ENCODE measurements at places on chromosomes 1 and 21.

- no peak overlapping the region for H3K4me3 ChIP-seq
- H3K4me1 ChIP-seq = no peaks in the 10 kb centered on the region
- no peak overlapping the region for H3K27ac ChIP-seq
- no peak for DNase-seq
- H3K36me3 ChIP-seq = no peaks in the 10 kb centered on the region
These were observed 303.6 kb downstream of the MATN1 start for GRCh38 chr1:30419831-30420230.

DNA sequence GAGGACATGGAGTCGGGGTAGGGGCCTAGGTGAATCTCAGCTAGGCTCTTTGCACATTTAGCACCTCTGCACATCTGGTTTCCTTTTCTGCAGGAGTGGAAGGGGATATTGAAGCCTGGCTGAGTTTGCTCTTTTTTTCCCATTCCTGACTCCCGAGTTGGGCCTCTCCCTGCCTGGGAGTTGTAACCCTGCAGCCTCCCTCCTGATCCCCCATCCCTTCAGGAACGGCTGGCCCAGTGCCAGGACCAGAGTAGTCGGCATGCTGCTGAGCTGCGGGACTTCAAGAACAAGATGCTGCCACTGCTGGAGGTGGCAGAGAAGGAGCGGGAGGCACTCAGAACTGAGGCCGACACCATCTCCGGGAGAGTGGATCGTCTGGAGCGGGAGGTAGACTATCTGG lies 836 bp downstream of the OLFML3 start:
- peaks cover 20% of the 10 kb centered on the region for H3K36me3 ChIP-seq
- no peak overlapping the region for H3K4me3 ChIP-seq
- peak overlapping the region; percentile 27 for H3K27ac ChIP-seq

- no peaks in the 10 kb centered on the region for H3K36me3 ChIP-seq
- H3K4me1 ChIP-seq = no peaks in the 10 kb centered on the region
- H3K4me3 ChIP-seq = no peak overlapping the region
These were observed 37.1 kb upstream of the MCOLN3 start for GRCh38 chr1:85085417-85085816.

DNA sequence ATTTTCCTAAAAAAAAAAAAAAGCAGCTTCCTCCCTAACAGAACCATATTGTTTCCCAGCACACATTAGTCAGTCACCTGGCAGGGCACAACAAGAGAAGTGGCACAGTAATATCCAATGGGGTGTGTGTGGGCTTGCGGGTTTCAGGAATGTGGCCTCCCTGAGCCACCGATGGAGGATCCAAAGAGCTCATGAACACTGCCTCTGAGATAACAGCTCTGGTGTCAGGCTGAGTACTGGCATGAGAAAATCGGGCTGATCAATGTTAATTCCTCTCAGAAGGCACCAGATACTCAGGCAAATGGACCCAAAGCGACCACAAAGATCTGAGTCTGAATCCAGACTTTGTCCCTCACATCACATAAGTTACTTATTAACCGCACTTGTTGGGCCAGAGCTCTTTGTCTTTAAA lies 2.2 kb upstream of the LYPD8 start:
- no peak overlapping the region for H3K27ac ChIP-seq
- H3K4me3 ChIP-seq = no peak overlapping the region
- no peaks in the 10 kb centered on the region for H3K4me1 ChIP-seq
- peaks cover 17% of the 10 kb centered on the region for H3K27me3 ChIP-seq
- DNase-seq = no peak

- DNase-seq = no peak
- H3K27ac ChIP-seq = no peak overlapping the region
- H3K36me3 ChIP-seq = no peaks in the 10 kb centered on the region
- peaks cover 3% of the 10 kb centered on the region for H3K27me3 ChIP-seq
These were observed 249.8 kb downstream of the NRIP1 start for GRCh38 chr21:14814991-14815390.

GRCh38 chr1:159071970-159072582 lies 4.5 kb downstream of the AIM2 start:
- peaks cover 69% of the 10 kb centered on the region for H3K36me3 ChIP-seq
- peak overlapping the region; percentile 81 for H3K27ac ChIP-seq
- DNase-seq = no peak
- no peaks in the 10 kb centered on the region for H3K27me3 ChIP-seq
- peaks cover 62% of the 10 kb centered on the region for H3K4me1 ChIP-seq

DNA sequence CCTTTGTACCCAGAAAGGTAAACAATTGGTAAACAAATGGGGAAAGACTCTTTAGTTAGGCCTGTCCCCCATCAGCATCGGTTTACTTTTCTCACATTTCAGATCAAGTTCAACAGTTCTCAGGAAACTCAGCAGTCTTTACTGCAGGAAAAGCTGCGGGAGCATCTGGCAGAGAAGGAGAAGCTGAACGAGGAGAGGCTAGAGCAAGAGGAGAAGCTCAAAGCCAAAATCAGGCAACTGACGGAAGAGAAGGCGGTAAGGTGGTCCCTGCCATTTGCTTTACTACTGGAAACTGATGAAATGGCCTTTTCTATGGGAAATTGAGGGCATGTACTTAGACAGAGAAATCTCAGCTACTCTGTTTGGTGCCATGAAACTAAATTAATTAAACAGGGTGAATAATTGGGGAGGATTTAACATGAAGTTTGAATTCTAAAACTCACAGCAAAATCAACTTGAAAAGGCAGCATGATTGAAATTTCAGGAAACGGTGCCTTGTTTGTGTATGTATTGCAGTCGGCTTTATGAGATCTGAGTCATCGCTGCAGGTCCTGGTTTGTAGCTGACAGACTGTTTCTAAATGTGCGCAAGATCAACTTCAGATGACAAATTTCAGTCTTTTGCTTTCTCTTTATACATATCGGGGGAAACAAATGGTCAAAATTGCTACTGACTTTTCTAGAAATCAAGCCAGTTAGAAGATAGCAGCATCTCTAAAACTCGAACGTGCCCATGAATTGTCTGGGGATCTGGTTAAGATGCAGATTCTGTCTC lies 67.9 kb upstream of the EFHD2 start:
- peaks cover 33% of the 10 kb centered on the region for H3K4me1 ChIP-seq
- peaks cover 44% of the 10 kb centered on the region for H3K27me3 ChIP-seq
- H3K27ac ChIP-seq = no peak overlapping the region
- no peak overlapping the region for H3K4me3 ChIP-seq
- no peaks in the 10 kb centered on the region for H3K36me3 ChIP-seq
- DNase-seq = no peak

DNA sequence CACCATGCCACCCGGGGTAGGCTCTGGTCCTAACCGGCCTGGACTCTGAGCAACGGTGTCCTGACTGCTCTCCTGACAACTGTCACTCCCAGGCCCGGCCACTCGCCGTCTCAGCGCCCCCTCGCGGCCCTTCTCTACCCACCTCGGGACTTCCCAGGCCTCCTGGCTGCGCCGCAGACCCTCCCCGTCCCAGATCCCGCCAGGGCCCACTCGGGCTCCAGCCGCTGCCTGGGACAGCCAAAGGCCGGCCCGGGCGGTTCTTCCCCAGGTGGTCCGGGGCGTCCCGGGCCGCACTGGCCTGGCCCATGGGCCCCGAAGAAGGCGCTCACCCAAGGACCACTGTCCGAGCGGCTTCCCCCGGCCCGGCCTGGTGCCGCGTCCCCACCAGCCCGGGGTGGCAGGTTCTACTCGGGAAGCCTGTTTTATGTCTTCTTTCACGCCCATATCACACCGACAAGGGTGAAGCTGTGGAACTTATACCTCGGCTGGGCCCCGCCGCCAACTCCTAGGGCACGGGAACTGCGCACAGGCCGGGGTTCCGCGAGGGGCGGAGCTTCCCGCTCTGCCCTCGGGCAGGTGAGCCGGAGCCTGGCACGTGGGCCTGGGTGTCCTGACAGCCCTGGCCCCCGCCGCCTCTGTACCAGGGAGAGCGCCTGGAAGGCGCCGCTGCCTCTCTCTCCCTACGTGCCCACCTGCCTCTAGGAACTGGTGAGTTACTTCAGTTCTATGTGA lies 138.3 kb downstream of the TTLL7 start:
- H3K36me3 ChIP-seq = no peaks in the 10 kb centered on the region
- peaks cover 10% of the 10 kb centered on the region for H3K27me3 ChIP-seq
- H3K27ac ChIP-seq = peak overlapping the region; percentile 81
- H3K4me1 ChIP-seq = peaks cover 17% of the 10 kb centered on the region
- DNase-seq = peak; percentile 86
- peak overlapping the region; percentile 74 for H3K4me3 ChIP-seq

DNA sequence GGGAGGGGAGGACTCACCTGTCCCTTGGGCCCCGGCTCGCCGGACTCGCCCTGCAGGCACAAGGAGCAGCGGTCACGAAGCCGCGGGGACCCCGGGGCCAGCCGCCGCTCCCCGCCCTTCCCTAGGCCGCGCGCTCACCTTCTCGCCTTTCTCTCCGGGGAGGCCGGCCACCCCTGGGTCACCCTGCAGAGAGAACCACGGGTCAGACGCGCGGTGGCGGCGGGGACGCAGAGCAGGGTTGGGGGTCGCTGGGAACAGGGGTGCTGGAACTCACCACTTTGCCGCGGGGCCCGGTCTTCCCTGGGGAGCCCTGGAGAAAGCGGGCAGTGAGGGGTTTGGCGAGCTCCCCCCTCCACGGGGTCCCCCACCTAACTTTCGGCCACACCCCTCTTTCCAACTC lies 13.3 kb downstream of the COL9A2 start:
- no peak for DNase-seq
- no peaks in the 10 kb centered on the region for H3K27me3 ChIP-seq
- H3K27ac ChIP-seq = no peak overlapping the region
- no peak overlapping the region for H3K4me3 ChIP-seq

- H3K4me3 ChIP-seq = no peak overlapping the region
- H3K4me1 ChIP-seq = no peaks in the 10 kb centered on the region
- DNase-seq = no peak
- peaks cover 26% of the 10 kb centered on the region for H3K27me3 ChIP-seq
These were observed 167.3 kb upstream of the COA6 start for GRCh38 chr1:234205966-234206365.

DNA sequence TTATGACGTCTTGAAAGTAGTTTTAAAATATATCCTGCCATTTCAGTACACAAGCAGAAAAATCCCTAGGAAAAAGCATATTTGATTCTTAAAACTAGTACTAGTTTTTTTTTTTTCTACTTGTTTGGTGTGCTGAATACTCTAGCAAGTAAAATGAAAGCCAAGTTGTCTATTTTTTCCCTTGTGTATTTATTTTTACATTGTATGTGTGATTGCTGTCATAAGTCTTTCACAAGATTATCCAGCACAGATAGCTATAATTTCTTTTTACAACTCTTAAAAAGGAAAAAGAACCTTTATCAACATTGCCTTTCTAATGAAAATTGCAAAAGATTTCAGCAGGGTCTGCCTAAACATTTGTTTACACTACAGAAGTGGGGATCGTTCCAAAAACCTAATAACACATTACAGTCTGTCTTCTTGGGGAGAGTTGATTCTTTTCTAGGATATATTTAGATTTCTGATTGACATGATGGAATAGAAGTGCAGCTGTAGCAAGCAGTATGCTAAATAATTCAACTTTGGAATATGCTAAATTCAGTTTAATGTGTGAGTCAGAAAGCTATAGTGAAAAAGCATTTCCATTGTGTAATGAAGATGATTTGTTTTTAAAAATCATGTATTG lies 2.5 kb downstream of the DR1 start:
- peaks cover 70% of the 10 kb centered on the region for H3K36me3 ChIP-seq
- H3K27ac ChIP-seq = peak overlapping the region; percentile 68
- no peaks in the 10 kb centered on the region for H3K27me3 ChIP-seq
- peak overlapping the region; percentile 89 for H3K4me3 ChIP-seq
- peaks cover 41% of the 10 kb centered on the region for H3K4me1 ChIP-seq

GRCh38 chr1:203520315-203520714 lies 26.4 kb downstream of the OPTC start:
- no peak for DNase-seq
- H3K27ac ChIP-seq = no peak overlapping the region
- no peak overlapping the region for H3K4me3 ChIP-seq
- peaks cover 1% of the 10 kb centered on the region for H3K4me1 ChIP-seq
- H3K36me3 ChIP-seq = no peaks in the 10 kb centered on the region

DNA sequence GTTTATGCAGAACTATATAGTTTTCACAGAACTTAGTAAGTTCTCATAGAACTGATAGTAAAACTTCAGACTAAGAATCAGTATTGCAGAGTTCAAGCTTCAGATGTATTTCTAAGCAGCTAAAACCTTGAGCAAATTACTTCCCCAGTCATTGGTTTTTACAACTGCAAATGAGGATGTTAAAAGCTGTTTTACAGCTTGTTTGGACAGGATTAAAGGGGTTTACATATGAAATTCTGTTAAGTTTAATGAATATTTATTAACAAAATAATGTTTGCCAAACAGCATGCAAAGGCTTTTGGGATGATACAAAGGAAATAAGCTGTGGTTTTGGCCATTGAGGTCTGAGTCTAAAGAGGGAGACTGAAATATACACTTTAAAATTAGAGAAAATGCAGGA lies 39.1 kb downstream of the CRB1 start:
- no peak overlapping the region for H3K4me3 ChIP-seq
- peaks cover 2% of the 10 kb centered on the region for H3K27me3 ChIP-seq
- no peak overlapping the region for H3K27ac ChIP-seq
- H3K4me1 ChIP-seq = no peaks in the 10 kb centered on the region
- no peaks in the 10 kb centered on the region for H3K36me3 ChIP-seq

DNA sequence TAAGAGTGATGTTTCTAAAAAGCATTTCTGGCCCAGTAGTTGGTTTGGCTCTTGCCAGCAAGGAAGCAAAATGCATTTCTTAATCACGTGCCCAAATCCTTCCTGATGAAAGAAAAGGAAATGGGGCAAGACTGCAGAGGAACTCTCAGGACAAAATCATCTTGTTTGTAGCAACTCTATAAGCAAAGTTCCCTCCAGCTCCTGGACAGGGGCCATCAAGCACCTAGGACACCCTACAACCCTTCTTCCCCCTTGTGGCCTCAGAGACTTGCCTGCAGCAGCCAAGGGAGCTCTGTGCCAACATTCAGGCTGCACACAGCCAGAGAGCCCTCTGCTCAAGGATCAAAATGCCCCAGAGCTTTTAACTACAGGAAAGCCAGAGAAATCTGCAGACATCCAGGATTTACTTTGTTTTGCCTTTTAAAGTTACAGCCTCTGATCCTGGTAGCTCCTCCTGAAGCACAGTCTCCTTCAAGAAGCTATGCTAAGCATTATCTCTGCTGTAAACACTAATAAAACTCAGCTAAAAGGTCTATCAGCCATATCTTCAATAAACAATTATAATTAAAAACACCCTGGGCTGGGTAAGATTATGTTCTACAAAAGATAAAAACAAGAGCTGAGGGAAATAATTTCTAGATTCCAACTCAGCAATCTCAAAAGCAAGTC lies 105.0 kb downstream of the KIAA0319L start:
- H3K27me3 ChIP-seq = no peaks in the 10 kb centered on the region
- H3K27ac ChIP-seq = peak overlapping the region; percentile 71
- H3K4me1 ChIP-seq = peaks cover 44% of the 10 kb centered on the region
- H3K36me3 ChIP-seq = peaks cover 33% of the 10 kb centered on the region

Measured in activated T-cell treated with anti-CD3 and anti-CD28 coated beads, Interleukin-2, amount 50 U/mL, for 24 hours (primary cell).